Activated T-cell treated with anti-CD3 and anti-CD28 coated beads for 24 hours (primary cell): ENCODE measurements at places on chromosomes 12 and 14.

DNA sequence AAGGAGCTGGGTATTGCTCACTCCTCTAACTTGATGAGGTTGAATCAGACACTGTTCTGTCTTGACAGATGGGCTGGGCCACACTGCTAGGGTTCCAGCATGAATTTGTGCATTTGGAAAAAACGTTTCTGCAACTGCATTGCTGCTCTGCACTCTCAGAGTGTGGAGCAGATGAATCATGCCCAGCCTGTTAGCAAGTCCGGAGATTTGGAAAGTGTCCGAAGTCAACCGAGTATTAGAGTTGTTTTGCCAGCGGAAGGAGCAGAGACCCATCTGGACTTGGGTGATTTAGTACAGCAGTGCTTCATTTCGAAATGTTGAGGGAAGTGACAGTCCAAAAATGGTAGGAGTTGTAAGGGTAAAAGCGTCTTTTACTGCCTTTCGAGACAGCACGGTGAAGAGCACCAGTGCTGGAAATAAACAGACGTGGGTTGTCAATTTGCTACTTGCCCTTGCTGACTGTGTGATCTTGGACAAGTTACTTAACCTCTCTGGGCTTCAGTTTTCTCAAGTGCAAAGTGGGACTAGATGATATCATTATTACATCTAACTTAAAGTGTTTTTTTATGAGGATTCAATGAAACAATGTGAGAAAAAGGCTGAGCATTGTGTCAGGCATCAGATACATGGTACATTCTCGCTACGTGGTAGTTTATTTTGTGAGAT lies 139.5 kb downstream of the CHST11 start:
- no peak for DNase-seq

GRCh38 chr12:65263777-65264176 lies 14.7 kb upstream of the MSRB3 start:
- DNase-seq = no peak

- no peak for DNase-seq
Measured at GRCh38 chr12:113713156-113713555, 241.5 kb upstream of the LHX5 start.

GRCh38 chr12:80400571-80400991 lies 43.5 kb upstream of the PTPRQ start:
- DNase-seq = no peak

GRCh38 chr14:97578982-97579548 lies 781.9 kb downstream of the VRK1 start:
- DNase-seq = no peak

DNA sequence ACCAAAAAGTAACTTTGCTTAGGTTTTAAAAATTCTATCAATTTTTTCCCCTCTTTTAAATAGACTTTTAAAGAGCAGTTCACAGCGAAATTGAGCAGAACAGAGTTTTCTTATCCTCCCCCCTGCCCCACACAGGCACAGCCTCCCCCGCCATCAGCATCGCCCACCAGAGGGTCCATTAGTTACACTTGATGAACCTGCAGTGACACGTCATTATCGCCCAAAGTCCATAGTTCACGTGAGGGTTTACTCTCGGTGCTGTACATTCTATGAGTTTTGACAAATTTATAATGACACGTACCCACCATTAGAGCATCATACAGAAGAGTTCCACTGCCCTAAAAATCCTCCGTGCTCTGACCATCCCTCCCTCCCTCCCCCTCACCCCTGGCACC lies 58.4 kb downstream of the FZD10 start:
- DNase-seq = no peak

DNA sequence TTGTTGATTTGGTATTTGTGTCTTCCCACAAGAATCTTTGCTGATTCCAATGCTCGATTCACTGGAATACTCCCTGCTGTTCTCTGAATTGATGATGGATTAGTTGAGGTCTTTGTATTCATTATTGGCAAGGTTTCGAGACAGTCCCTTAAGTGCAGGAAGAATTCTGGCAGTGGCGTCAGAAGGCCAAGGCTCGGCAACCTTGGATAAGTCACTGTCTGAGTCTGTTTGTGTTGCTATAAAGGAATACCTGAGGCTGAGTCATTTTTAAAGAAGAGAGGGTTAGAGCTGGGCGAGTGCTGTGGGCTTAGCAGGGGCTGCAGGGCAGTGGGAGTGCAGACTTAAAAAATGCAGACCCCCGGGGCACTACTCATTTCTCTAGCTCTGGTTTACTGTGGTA lies 56.9 kb downstream of the CHST11 start:
- no peak for DNase-seq

DNA sequence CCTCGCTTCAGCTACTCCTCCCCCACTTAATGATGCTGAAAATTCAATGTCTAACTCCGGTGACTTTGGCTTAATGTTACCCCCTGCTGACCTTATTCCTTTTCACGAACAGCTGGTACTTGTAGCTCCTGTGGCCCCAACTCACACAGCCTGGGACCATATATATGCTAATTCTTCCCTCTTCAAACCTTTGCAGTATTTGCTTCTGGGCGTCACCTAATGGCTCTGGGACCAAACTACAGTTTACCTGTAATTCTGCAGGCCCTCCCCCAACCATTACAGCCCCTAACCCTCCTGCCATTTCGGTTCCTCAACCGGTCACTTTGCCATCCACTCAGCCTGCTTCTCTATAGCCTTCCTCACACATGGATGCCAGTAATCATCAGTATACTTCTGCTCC lies 29.6 kb upstream of the C12orf75 start:
- DNase-seq = no peak

GRCh38 chr12:40794087-40794486 lies 101.8 kb downstream of the CNTN1 start:
- DNase-seq = no peak

GRCh38 chr12:109580684-109581333 lies 7.2 kb downstream of the MVK start:
- no peak for DNase-seq

- no peak for DNase-seq
Measured at GRCh38 chr14:104820669-104821228, 19.8 kb downstream of the ZBTB42 start.

GRCh38 chr12:113674302-113674701 lies 202.6 kb upstream of the LHX5 start:
- DNase-seq = no peak

GRCh38 chr12:121188227-121188626 lies 21.7 kb upstream of the P2RX4 start:
- no peak for DNase-seq

GRCh38 chr12:2385529-2385928 lies 332.7 kb downstream of the CACNA1C start:
- DNase-seq = no peak

DNA sequence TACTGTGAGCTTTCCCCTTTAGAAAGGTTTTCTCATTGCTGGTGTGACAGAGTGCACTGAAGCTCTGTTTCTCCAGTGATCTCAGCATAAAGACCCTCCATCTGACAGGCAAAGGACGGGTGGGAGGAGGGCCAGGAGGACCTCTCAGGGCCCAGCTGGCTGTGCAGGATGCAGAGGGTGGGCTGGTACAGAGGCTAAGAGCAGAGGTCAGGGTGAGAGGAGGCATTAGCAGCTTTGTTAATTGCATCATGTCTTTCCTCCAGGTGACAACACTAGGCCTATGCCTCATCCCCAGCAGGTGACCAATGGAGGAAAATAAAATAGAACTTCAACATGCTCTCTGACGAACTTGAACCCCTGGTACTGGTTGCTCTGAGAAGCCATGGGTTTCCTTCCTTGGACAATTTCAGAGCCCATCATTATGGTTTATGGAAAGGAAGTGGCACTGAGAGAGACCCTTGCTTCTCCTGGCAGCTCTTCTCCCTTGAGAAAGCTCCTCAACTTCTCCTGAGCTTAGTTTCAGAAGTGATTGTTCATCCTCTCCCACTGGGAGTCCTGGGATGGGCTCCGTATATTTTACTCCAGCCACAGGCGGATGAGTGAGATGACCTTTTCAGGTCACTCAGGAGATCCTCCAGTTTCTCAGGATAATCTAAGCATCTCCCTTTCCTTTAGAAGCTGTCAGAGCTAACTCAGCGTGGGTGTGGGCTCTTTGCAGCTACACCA lies 45.8 kb upstream of the ATP23 start:
- no peak for DNase-seq

GRCh38 chr14:67536087-67536486 lies 3.0 kb downstream of the PLEKHH1 start:
- DNase-seq = no peak

DNA sequence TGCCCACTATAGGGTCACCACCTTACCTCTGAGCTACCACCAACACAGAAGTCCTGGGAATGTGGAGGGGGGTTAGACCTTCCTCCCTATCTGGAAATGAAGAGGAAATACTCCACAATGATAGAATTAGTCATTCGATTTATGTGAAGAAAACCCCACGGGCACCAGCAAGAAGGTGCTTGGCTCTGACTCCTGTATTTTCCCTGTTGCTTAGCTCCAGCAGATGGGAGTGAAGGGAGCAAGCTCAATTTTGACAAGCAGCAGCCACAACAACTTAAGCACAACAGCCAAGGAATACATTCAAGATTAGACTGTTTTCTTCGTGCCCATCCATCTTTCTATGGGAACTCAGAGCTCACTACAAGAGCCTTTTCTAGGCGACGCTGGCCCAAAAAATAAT lies 191.7 kb downstream of the SPTSSA start:
- no peak for DNase-seq

- DNase-seq = no peak
Measured at GRCh38 chr14:74661726-74662450, 49.9 kb upstream of the LTBP2 start.

- no peak for DNase-seq
Measured at GRCh38 chr12:106602076-106602475, 19.3 kb downstream of the RFX4 start.

- no peak for DNase-seq
Measured at GRCh38 chr14:58865514-58866281, 227.9 kb downstream of the DACT1 start.

- DNase-seq = no peak
Measured at GRCh38 chr14:34052658-34053014, 101.8 kb upstream of the EGLN3 start.

GRCh38 chr12:89165703-89166102 lies 186.6 kb downstream of the DUSP6 start:
- no peak for DNase-seq

DNA sequence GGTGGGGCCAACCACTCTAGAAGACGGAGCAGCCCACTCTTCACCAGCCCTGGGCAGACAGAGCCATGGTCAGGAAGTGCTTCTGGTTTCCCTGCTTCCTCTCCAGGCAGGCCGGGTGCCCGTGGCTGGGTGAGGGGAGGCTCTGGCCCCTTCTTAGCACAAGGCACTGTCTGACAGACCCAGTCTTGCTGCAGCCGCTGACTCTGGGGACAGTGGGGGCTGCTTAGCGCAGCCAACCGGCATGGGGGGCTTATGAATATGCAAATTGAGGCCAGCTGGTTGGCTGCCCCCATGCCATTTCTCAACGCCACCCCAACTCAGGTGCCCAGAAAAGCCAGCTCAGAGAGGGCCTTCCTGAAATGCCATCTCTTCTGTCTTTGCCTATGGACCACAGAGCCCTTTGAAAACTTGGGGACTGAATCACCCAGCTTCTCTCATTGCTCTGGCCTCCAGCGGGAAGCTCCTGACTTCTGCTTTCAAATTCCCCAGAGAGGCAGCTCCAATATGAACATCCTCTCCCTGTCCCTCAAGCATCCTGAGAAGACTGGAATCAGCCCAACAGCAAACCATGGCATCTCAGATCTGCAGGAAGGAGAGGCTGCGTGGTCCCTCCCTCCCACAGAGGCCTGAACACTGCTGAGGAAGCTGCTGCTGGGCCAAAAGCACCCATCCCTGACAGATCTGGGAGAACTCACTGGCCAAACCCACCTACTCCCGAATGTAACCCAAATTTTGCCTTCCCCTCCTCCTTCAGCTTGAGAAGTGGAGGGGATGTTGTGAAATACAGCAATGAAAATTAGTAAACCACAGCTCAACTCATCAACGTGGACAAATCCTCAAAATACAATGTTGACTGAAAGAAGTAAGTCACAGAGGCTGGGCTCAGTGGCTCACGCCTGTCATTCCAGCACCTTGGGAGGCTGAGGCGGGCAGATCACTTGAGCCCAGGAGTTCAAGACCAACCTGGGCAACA lies at the start of gene PROX2:
TSS of gene PROX2 (minus strand) at position 205 of the 973 bp plus-strand sequence. CDS start 12,311 bp downstream, outside the sequence.
- DNase-seq = peak; percentile 11

DNA sequence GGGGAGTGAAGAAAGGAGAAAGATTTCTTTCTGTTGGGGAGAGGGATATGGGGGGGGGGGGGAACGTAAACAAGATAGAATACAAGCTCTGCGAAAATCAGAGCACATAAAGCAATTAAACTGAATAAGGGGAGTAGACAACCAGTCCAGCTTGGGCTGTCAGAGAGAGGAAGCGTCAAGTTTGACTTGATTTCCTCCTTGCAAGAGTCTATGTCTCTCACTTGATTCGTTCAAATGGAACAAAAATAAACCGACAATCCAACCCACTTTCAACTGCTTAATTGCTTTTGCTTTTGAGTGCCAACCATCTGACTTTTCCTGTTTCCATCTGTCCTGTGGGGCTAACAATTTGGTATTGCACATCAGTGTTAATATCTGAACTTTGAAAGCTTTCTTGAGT lies 942 bp downstream of the SYT1 start:
- DNase-seq = no peak

DNA sequence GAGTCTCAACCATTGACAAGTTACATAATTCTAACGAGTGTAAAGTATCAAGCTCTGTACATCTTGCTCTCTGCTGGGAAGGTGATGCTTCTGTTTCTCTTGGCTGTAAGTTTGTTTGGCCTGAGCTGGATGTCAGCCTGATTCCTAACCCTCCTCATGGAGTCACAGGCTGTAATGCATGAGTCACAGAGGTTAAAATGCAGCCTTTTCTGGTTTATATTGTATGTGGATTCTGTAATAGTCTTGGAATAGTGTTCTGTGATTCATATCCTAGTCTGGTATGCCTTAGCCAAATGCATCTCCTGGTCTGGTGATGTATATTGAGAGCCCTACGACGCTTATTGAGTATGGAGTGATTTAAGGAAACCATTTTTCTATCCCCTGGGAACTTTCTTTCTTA lies 104.5 kb upstream of the FRMD6 start:
- DNase-seq = no peak

DNA sequence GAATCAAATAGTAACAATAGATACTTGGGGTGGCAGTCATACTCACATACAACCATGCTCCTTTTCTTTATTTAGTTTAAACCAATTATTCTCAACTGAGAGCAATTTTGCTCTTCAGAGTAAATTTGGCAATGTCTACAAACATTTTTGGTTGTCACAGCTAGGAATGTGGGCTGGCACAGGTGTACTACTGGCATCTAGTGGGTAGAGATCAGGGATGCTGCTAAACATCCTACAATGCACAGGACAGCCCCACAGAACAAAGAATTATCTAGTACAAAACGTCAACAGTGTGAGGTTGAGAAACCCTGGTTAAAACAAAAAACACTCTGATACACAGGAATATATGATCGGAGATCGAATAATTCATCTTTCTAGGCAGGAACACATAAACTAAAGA lies 186.5 kb downstream of the NELL2 start:
- DNase-seq = no peak

- DNase-seq = no peak
Measured at GRCh38 chr12:57745485-57745881, 644 bp downstream of the TSPAN31 start.

DNA sequence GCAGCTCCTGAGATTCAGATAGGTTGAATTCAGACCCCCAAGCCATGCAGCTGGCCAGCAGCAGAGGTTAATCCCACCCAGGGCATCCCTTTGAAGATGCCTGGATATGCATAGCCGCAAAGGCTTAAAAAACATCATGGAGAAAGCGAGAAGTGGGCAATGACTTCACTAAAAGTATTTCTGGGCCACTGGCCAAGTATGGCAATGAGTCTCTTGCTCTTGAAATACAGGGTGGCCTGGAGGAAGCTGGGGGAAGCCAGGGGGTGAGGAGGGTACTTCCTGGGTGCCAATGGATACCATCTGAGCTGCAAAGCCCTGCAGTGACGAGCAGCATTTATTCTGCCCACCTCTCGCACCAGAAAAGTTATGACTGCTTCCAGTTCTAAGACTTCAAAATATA lies 539.3 kb upstream of the TBX3 start:
- DNase-seq = no peak
